ENCODE measurements at places on chromosomes 5 and 9. TPM values are rescaled to one million over a fixed set of nuclear protein-coding genes. Genes with fewer than 3 reads are reported as not detected.

SNX18 gene
- 40.4 TPM for total RNA-seq

MAMDC2 gene
- 42.4 TPM for total RNA-seq

CYLC2 gene
- total RNA-seq = not detected

GFPT2 gene
- 24.4 TPM for total RNA-seq

WDR31 gene
- 1.3 TPM for total RNA-seq

DNA sequence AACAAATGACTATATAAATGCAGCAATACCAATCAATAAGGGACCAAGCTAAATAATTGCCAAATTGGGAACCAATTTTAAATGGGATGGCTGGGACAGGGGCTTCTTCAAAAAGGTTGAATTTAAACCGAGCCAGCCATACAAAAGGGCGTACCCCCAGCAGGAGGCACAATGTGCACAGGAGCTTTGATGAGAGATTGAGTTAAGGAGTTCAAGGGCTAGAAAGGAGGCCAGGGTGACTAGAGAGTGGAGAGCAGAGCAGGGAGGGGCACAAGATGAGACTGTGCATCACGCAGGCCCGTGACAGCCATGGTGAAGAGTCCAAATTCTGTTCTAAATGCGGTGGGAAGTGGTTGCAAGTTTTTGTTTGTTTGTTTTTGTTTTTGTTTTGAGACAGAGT lies 23.3 kb upstream of the PDCD1LG2 start:
- no peak for DNase-seq

DNA sequence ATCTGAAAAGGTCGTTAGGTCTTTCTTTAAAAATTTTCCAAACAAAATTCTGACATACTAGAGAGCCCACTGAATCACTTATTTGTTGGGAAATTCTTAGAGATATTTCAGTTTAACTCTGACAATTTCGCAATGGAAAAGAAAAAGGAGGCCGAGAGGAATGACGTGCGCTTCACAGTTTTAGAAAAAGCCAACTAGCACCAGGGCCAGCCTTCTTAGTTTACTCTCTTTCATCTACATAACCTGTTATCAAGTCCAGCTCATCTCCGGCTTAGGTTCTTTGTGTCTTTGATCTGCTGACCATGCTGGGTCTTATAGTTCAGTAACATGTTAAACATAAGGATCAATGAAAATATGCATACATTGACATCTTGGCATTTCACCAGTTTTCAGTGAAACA lies 201.7 kb upstream of the TAS2R1 start:
- DNase-seq = no peak

GRCh38 chr5:17336054-17336453 lies 118.6 kb downstream of the BASP1 start:
- DNase-seq = no peak

DNA sequence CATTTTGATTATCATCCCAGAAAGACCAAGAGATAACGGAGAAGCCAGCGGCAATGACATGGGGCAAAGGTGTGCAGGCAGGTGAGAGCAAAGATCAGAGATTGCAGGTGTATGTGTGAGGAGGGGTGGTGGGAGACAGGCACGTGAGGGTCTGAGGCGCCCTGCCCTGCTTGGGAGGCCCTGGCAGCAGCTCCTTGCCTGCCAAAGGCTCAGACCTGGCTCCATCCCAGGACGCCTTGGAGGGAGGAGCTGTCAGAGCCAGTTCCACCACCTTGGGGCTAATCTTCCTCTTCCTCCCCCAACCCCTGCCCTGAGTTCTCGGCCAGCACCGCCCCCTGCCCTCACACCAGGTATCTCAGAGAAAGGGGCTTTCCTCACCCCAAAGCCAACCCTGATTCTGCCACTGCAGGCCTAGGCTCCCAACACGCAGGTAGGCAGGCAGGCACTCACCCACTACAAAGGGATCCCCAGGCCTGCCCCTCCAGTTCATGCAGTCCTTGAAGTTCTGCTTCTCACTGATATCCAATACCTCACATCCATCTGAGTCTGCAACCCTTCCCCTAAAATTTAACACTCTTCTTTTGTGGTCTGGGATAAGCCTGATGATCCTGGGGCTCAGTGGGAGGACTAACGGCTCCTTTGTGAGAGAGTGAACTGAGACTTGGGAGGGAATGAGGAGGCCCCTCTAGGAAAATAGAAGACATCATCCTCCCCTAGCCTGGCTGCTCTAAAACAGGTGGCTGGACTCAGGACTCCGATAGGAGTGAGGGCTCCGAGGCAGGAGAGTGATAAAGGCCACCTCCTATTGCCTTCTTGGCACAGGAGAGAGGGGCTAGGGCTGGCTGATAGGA lies 1.8 kb downstream of the AQP3 start:
- peak; percentile 73 for DNase-seq

DNA sequence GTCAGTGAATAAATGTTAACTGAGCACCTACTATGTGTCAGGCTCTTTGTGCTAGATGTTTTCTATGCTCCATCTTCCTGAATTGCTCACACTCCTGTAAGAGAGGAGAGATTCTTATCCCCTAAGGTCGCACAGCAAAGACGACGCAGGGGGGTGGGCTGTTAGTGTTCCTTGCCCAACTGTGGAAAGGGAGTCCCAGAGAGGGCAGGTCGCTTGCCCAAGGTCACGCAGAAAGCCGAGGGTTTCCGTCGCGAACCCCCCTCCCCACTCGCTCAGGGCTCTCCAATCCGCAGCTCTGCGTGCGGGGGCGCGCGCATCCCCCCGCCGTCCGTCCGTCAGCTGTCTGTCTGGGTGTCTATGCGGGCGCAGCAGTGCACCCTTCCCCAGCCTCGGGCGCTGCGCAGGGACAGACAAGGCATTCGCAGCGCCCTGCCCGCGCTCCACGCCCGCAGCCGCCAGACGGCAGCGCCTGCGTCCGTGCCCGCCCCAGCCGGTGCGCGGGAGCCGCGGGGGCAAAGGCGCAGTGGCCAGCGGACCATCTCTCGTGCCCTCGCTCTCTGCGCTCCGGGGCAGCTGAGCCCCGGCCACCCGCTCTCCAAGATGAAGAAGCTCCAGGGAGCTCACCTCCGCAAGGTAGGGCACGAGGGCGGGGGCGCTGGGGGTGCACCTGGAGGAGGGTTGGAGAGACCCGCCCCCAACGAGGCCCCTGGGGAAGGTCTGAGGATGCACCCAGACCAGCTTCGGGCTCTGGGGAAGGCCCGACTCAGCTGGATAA lies at the start of gene SLC6A7:
TSS of gene SLC6A7 (plus strand) at position 335 of the 775 bp plus-strand sequence. CDS start at position 601, 266 bp downstream.
- DNase-seq = no peak

DNA sequence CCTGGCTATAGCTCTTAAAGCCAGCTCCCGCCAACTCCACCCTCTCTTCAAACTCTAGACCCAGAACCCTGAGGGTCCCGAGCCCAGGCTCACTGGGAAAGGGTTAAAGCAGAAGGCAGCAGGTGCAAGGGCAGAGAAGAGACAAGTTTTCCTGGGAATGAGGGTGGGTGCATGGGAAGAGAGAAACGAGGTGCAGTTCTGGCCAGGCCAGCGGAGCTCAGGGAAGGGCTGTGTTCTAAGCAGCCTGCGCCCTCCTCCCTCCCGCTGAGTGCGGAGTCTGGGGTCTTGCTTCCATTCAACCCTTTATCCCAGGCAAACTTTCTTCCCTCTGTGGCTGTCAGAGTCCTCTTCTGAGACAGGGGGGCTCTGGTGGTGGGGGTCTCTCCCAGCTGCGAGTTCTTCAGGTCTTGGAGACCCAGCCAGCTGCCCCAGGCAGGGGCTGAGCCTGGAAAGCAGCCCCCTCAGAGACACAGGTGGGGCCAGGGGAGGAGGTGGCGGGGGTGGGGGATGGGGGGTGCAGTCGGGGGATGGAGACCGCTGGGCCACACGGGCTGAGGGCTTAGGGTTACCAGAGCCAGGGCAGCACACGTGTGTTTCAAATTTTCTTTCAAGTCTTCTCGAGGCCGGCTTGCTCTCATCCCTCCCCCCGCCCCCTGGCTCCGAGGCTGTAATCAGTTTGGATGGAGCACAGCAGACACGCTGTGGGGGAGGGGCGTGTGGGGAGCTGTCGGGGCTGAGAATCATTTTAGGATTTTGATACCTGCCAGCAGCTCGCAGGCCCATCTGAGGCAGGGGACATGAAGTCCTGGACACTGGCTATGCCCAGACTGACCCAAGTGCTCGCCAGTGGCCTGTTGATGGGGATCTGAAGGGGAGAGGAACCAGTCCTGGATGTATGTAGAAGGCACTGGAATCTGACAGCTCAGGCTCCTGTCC lies 169.6 kb upstream of the SMIM23 start:
- no peak for DNase-seq

GRCh38 chr5:34501016-34501415 lies 155.1 kb upstream of the RAI14 start:
- DNase-seq = no peak

GRCh38 chr9:124361128-124361527 lies 54.1 kb downstream of the PSMB7 start:
- DNase-seq = no peak

DNA sequence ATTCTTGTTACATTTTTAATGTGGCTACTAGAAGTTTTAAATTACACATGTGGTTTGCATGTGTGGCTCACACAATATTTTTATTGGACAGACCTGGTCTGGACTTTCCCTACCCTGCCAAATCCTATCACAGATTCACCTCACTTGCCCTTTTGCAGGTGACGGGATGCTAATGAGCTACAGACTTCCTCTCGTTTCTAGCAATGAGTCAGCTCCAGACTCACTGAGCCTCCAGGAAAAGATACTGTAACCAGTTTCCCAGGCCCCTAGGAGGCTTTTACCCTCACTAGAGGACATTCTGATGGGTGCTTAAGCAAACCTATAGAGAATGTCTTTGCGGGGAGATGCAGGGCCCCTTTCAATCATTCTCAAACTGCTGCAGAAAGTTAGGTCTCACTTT lies 135.4 kb downstream of the WDR41 start:
- no peak for DNase-seq

DNA sequence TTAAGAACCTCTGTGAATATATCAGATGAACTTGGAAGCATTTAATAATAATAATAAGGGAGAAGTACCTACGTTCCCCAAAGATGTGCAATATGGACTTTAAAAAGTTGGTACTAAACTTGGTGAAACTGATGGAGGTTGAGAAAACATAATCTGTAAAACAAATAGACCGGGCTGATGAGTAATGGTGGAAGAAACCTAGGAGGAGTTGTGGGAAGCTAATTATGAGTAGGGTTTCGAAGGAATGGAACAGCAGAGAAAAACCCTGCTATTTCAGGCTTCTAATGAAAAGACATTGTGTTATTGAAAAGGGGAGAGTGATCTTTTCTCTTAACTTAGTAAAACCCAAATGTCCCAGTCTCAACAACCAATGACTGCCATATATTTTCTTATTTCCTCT lies 229.3 kb downstream of the PCSK1 start:
- DNase-seq = no peak

GRCh38 chr9:109799792-109800191 lies 19.8 kb downstream of the PALM2AKAP2 start:
- no peak for DNase-seq

DNA sequence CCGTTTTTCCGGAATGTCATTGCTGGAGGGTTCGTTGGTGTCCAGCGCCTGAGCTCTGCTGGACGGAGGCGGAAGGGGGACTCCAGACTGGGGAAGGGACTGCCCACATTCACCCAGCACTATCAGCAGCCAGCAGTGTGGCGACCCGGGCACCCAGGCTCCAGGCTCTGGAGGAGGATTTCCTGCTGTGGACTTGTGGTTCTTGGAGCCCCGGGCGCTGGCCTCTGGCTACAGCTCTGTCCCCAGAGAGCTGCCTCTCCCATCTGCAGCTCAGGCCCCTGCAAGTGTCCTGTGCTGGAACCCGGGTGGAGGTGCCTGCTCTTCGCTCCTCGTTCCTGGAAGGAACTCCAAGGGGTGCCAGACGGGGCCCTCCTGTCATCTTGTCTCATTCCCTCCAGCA lies 152.6 kb downstream of the RGS3 start:
- DNase-seq = no peak

DNA sequence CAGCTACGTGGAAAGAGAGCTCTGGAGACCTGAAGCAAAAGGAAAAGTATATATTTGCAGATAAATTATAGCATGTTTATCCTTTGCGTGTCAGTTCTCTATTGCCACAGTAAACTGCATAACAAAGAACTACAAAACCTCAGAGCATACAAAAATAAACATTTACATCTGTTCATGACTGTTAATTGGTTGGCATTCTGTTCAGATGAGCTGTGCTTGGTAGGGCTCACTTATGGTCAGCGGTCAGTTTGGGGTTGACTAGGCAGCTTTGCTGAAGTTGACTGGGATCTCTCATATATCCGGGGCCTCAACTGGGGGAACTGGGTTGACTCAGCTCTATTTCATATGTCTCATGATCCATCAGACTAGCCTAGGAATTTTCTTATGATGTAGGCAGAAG lies 257.7 kb downstream of the TLE1 start:
- DNase-seq = no peak

DNA sequence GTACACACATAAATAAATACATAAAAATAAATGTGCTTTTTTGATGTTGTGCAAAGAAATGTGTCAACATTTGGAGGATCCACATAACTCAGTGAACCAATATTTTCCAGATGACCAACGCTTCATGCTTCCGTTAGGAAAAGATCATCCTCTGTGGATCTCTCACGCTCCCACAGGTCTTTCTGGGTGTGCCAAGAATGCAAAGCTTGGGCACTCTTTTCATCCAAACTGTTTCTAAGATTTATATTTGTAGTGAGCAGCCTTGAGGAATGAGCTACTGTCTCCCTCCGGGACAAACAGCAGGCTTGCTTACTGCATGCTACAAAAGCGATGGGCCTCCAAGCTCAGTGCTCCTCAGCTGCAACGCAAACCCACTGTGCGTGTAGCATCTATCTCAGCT lies 46.2 kb upstream of the RUFY1 start:
- DNase-seq = no peak

GRCh38 chr5:112758676-112759075 lies 21.0 kb downstream of the APC start:
- DNase-seq = no peak

DNA sequence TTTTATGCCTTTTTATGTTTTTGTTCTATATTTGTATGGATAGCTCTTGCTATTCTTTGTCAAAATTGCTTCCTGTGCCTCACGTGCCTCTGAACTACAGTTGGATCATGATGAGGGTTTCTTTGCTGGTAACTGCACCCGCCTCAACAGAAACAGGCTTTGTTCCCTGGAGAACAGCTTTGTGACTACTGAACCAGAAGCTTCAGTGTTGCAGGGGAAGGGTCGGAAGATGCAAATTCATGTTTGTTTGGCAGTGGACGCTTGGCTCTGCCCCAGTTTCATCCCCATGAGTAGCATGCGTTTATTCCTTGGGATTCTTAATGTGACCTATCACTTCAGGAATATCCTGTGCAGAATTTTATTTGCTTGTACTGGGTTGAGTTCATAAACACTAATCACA lies 959.1 kb upstream of the WWC1 start:
- DNase-seq = no peak

DNA sequence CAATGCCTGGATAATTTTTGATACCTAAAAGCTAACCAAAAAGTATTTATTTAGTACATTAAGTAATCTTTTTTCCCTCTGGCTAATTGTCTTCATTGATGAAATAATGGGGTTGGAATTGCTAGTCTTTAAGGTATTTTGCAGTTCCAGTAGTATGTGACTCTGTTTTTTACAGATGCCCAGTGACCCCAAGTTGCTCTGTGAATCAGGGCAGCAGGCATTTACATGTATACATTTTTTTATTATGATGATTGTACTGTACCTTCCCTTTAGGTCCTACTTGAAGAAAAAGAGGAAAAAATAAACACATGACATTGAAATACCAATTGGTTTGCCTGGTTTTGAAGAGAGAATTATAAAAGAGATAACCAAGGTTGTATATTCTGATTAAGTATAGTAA lies 385.5 kb downstream of the ADGRV1 start:
- DNase-seq = no peak

- no peak for DNase-seq
Measured at GRCh38 chr5:170470808-170471404, 32.9 kb upstream of the KCNIP1 start.

GRCh38 chr5:173479711-173480110 lies 136.7 kb downstream of the BOD1 start:
- DNase-seq = no peak

Data from stomach (tissue), 19 donors.